HuH-7 (cell line): ENCODE measurements at places on chromosomes 13 and 19.
A peak's percentile ranks its signal among the peaks of the same experiment; 100 is the strongest.

DNA sequence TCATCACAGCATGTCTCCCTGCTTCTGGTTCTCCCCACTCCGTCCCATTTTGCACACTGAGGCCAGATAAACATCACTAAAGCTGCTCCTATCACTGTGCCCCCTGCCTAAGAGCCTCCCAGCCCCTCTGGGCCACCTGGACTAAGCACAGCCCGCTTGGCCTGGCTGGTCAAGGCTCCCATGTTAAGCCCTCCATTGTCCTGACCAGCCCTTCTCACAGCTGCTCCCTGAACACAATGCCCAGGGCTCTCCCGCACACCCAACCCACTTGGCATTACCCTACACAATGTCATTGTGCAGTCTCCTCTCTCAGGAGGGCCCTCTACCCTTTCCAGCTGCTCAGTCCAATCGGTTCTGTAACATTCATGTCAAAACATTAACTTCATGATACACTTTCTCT, 133.4 kb downstream of the NUFIP1 start:
- no peak for DNase-seq

- DNase-seq = no peak
Observed at GRCh38 chr19:39966617-39967016, 4.3 kb upstream of the PSMC4 start.

DNA sequence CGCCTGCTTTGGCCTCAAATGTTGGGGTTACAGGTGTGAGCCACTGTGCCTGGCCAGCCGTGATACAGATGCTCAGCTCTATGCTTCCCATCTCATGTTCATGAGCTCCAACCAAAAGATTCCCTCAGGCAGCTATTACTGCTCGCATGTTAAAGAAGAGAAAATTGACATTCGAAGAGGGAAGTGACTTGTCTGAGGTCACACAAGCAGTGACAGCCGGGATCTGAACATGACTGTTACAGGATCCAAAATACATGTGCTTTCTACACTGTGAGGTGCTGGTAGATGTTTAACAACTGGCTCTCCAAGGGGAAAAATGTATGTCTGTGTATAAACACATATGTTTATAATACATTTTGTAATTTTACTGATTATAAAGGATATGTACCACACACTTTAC, 11.3 kb downstream of the FPR1 start:
- no peak for DNase-seq

GRCh38 chr19:24051516-24051915, 35.5 kb upstream of the ZNF254 start:
- no peak for DNase-seq

GRCh38 chr13:112710855-112711527, 21.2 kb downstream of the ATP11A start:
- DNase-seq = no peak

GRCh38 chr13:68047889-68048288, 817.8 kb upstream of the PCDH9 start:
- no peak for DNase-seq

- DNase-seq = no peak
Observed at GRCh38 chr19:24069905-24070657, 16.9 kb upstream of the ZNF254 start.

- no peak for DNase-seq
Observed at GRCh38 chr13:58134012-58134411, 502.5 kb downstream of the PCDH17 start.

DNA sequence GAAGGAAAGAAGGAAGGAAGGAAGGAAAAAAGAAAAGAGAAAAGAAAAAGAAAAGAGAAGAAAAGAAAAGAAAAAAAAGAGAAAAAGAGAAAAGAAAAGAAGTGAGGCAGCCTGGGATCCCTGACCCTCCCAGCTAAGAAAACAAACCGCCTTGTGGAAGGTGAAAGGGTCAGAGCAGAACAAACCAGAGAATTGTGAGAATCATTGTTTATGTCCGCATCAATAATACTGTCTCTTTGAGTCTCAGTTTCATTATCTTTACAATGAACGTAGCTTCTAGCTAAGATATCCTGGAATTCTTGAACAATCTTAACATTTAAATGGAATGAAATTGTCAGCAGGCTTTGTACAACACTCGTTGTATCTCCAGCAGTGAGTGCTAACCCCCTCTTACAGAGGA, 66.4 kb upstream of the SERP2 start:
- DNase-seq = no peak

DNA sequence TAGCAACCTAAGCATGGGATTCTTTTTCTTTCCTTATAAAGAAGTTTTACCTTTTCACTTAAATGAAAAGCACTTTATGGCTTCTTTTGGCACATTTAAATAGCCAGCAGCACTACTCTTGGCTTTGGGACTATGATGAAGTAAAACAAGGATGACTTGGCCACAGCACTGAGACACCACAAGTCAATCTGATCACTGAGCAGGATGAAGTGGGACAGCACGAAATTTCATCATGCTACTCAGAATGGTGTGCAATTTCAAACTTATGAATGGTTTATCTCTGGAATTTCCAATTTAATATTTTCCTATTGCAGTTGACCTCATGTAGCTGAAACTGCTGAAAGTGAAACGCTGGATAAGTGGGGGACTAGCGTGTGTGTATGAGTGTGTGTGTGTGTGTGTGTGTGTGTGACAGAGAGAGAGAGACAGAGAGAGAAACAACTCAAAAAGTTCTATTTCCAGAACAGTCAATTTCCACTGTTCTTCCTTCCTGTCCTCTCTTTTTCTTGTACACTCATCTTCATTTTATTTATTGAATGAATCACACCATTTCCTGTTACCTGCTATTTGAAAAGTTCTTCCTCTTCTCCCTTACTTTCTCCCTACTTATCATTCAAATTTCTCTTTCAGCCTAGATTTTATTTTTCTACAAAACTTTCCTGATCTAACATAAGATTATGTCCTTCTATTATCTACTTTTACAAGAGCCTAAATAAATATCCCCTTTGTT, 414.2 kb upstream of the MIR17HG start:
- no peak for DNase-seq

- no peak for DNase-seq
Observed at GRCh38 chr13:53052675-53053074, 24.1 kb downstream of the OLFM4 start.

GRCh38 chr13:112771877-112772538, 82.2 kb downstream of the ATP11A start:
- DNase-seq = no peak

- DNase-seq = no peak
Observed at GRCh38 chr19:2249880-2250765, 1.0 kb downstream of the AMH start.

DNA sequence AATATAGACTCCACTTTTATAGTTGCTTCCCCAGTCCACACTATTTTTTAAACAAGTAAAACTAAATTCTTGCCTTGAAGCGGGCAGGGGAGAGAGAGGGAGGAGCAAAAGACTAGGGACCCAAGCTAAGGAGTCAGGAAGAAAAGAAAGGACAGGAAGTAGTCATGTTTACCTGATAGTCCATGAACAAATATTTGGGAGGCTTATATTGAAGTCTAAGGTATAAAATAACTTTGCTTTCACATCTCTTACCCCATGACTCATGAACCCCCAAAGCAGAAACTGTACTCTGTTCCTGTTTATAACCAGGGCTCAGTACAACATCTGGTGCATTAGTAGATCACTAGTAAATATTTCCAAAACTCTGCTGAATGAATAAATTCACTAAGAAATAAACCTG, 67.3 kb downstream of the ZAR1L start:
- DNase-seq = no peak

GRCh38 chr13:93262729-93263345, 36.2 kb downstream of the GPC6 start:
- DNase-seq = no peak

GRCh38 chr19:29265436-29265835, 52.5 kb upstream of the UQCRFS1 start:
- no peak for DNase-seq

DNA sequence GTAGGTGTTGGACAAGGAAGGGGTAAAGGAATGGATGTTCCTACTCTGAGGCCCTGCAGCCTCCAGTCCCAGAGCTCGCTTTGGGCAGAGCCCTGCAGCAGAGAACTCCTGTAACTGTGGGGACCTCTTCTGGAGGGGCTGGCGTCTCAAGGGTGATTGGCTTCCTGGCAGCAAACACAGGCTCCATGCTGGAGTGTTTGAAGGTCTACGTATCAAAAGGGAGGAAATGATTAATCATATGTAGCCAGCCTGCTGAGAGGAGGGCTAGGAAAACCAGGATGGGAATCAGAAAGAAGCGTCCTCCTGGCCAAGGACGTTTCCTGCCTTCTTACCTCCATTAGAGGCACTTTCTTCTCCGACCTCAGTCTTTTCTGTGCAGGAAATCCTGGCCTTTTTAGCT, 208.5 kb downstream of the TSHZ3 start:
- DNase-seq = no peak

DNA sequence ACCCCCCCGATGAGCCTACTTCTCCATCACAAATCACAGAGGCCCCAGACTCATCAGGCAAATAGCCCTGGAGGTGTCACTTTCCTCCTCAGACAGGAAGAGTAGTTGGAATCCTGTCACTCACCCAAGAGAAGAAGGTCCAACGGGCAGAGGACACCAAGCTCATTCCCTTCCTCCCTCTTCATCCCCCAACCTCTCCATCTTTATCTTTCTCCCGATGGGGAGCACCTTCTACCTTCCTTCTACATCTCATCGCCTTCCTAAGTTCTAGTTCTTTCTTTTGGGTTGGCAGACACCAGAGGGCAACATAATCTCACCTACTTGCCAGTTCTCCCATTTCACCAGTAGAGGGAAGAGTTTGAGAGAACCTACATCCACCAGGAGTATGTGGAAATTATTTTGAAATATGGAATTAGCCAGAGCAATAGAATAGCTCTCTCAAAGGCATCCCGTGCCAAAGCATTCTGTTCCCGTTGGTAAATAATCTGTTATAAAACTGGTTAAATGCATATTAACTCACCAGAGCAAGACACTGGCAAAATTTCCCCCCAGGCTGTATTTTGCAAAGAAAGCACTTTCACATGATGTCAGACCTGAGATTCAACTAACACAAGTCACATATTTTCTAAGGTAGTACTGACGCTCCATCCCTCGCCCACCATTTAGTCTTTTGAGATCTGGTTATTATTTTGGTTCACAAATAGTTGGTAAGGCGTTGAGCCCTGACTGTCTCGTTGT, 55.0 kb downstream of the ZIC5 start:
- DNase-seq = peak; percentile 53

DNA sequence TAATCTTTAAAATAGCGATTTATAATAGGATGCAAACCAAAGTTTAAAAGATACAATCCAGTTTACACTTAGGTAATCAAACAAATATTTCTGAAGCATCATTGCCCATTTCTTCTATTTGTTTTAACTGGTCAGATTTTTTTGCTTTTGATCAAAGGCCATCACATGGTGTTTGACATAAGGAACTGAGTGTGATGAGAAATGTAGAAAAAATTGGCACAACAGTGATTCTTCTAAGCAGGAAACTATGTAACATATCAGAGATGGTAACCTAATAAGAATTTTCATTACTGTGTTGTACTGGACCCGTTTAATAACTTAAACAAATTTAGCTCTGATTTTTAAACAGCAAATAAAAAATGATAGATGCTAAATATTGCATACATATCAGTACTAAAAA, 644.7 kb upstream of the KLF12 start:
- DNase-seq = no peak

DNA sequence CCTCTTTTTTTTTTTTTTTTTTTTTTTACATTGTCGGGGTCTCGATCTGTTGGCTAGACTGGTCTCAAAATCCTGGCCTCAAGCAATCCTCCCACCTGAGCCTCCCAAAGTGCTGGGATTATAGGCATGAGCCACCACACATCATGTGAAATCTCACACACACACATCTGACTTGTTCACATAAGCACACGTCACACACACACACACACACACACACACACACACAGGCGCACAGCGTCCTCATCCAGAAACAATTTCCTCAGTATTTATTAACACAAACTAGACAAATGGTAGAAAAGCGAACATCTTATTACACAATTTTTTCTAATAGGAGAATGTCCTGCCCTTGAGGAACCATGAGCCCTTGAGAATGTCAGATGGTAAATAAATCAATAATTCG, 5.1 kb upstream of the SYCN start:
- DNase-seq = no peak

GRCh38 chr19:11534948-11535347, 3.7 kb upstream of the CNN1 start:
- DNase-seq = no peak

DNA sequence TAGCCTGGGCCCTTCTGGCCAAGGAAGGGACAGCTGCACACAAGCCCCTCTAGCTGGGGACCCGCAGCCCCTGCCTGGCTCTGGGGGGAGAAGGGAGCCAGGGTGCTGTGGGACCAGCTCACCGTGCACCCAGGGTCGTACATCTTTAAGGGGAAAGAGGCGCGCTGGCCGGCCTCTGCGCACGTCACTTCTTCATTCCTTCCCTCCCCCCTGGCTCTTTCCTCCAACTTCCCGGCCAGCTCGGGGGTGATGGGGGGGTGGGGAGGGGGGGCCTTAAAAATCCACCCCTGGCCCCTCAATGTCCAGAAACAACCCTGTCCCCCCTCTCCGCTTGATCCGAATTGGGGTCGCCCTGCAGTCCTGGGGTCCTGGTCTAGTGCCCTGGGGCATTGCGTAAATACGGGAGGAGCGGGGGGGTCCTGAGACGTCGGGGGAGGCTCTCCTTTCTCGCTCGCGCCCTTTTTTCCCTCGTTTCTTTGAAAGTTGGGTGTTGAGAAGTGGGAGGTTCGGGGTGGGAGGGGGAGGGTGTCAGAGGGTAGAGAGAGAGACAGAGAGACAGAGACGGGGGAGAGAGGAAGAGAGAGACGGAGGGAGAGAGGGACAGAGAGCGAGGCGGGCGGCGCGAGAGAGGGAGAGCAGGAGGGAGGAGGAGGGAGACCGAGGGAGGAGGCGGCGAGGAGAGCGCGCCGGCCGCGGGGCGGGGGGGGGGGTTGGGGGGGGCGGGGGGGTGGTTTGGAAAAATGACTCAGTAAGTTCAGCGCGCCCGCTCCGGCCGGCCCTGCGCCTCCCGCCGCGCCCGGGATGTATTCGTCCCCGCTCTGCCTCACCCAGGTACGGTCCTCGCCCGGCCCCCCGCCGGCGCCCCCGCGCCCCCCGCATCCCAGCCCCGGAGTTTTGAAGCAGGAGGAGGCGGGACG, at the start of gene NFIC:
TSS of gene NFIC (plus strand) at position 748 of the 917 bp plus-strand sequence. CDS start at position 802, 54 bp downstream.
- no peak for DNase-seq

DNA sequence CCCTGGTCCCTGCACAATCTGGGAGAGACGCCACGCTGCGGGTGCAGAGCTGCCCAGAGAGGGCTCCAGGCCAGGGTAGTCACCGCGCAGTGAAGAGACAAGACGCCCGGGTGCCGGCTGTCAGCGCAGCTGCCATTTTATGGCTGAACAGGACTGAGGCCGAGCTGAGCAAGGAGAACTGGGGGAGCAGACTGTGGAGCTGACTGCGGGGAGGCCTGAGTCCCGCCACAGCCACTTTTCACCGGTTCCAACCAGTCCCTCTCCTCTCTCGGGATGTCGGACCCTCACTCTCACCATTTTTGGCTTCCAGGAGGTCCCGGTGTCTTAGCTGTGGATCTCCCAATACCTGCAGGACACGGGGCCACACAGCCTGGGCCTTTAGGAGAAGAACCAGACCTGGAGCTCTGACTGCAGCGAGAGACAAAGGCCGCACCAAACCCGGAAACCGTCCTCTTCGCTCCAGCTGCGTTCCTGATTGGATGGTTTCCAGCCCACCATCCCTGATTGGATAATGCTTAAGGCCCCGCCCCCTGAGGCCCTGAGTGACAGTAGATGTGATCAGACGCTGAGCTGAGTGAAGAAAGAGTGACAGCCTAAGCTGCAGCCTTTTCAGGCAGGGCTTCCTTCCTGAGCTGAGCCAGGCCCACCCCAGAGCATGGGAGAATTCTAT, at the start of gene ZNF626:
TSS of gene ZNF626 (minus strand) at position 422 of the 670 bp plus-strand sequence. CDS start at position 297, 125 bp downstream.
- DNase-seq = peak; percentile 54
